A549 treated with ZK216348 at 1 μM for 4 hours (cell line): ENCODE measurements at places on chromosomes 2 and 18. TPM values are rescaled to one million over a fixed set of nuclear protein-coding genes. Genes with fewer than 3 reads are reported as not detected.

Gene TEX51
- not detected in 5 replicates for total RNA-seq

Gene SLC9A2
- 2.5 to 3.6 TPM (median 3.0 TPM) in 5 replicates for total RNA-seq

Gene ELAC1
- total RNA-seq = 3.7 to 5.8 TPM (median 4.5 TPM) in 5 replicates

Gene ASXL3
- total RNA-seq = not detected in 5 replicates

Gene UGT1A5
- total RNA-seq = not detected in 5 replicates

Gene SETBP1
- 0.40 to 0.64 TPM (median 0.47 TPM) in 5 replicates for total RNA-seq

Gene COL3A1
- 0.11 to 0.28 TPM (median 0.15 TPM) in 5 replicates for total RNA-seq

Gene CD8B2
- not detected in 5 replicates for total RNA-seq

Gene MYO5B
- total RNA-seq = 8.4 to 12.8 TPM (median 11.0 TPM) in 5 replicates

Gene CHRND
- total RNA-seq = not detected in 5 replicates

Gene PLEKHA3
- total RNA-seq = 13.7 to 21.0 TPM (median 14.3 TPM) in 5 replicates

Gene REG3G
- not detected in 5 replicates for total RNA-seq

Gene GALNT13
- 7.2 to 15.2 TPM (median 10.7 TPM) in 5 replicates for total RNA-seq

Gene DRC1
- 0.11 to 0.21 TPM (median 0.18 TPM) in 4 of 5 replicates, not detected in the other for total RNA-seq

Gene SP5
- total RNA-seq = not detected in 5 replicates

Gene CUL3
- 57.9 to 83.9 TPM (median 69.0 TPM) in 5 replicates for total RNA-seq

Gene PROM2
- total RNA-seq = 0.11 to 0.19 TPM (median 0.15 TPM) in 3 of 5 replicates, not detected in the others

Gene RAPH1
- total RNA-seq = 4.1 to 7.9 TPM (median 6.6 TPM) in 5 replicates

Gene KIF5C
- total RNA-seq = 0.27 to 0.38 TPM (median 0.32 TPM) in 5 replicates
